ENCODE measurements at places on chromosomes 12 and 14. TPM values are rescaled to one million over a fixed set of nuclear protein-coding genes. Genes with fewer than 3 reads are reported as not detected.

The PPP4R3A gene
- 71.0 TPM for total RNA-seq

- peak; percentile 70 for DNase-seq
Observed at GRCh38 chr12:46266382-46266791, 2.5 kb downstream of the SLC38A1 start.

- DNase-seq = no peak
Observed at GRCh38 chr14:32078023-32078857, 1.1 kb downstream of the ARHGAP5 start.

- DNase-seq = no peak
Observed at GRCh38 chr14:34857689-34858449, 17.3 kb downstream of the BAZ1A start.

- no peak for DNase-seq
Observed at GRCh38 chr14:83863042-83863774, 1666.7 kb upstream of the FLRT2 start.

- DNase-seq = peak; percentile 91
Observed at GRCh38 chr12:23906329-23906728, 43.1 kb downstream of the SOX5 start.

DNA sequence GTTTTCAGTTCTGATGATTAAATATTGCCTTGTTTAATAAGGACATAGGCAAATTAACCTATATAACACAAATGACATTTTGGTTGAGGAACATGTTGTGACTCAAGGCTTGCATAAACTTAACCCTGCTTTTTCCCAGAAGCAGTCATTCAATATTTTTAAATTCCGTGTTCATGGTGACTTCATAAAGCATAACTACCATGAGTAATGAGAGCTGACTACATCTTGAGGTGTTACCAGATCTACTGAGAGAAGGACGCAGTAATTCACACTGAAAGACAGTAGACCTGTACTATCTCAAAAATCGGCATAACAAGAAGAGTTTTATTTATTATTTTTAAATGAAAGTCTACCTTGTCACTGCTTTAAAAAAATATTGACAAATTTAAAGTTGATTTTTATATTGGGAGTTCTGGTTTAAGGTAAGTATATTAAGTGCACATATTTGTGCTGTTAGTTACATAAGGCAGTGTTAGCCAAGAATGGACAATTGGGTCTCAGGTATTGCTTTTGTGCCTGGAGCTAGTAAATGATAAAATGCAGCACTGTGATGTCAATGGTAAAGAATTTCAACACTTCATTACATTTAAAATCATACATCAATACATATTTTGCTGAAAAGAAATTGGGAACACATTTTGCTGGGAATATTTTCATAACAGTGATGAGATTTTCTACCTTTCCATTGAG is 1198.5 kb downstream of the FSCB start:
- DNase-seq = no peak
